ENCODE measurements at places on chromosomes 5 and 9.

GRCh38 chr5:107621089-107621488 is 49.6 kb downstream of the EFNA5 start:
- H3K36me3 ChIP-seq, result no peaks in the 10 kb centered on the region
- no peak overlapping the region for H3K4me3 ChIP-seq
- H3K27me3 ChIP-seq, result no peaks in the 10 kb centered on the region

DNA sequence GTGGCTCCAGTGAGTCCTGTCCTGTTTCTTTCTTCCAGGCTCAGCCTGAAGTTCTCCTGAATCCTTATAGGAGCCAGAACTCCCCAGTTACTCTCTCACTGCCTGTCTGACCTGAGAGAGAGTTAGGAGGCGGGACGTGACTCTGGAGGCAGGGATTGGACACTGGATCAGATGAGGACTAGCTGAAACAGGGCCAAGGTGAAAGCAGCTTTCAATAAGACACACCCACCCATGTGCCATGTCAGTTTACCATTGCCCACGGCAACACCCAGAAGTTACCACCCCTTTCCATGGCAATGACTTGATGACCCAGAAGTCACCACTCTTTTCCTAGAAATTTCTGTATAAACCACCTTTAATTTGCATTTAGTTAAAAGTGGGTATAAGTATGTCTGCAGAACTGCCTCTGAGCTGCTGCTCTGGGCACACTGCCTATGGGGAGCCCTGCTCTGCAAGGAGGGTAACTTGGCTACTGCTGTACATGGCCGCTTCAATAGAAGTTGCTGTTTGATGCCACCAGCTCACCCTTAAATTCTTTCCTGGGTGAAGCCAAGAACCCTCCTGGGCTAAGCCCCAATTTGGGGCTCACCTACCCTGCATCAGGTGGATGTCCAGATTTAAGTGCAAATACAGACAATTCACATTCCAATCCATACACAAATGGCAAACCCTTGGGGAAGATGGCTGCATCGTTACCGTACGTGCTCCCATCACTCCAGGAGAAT is 13.7 kb downstream of the FCN2 start:
- H3K4me1 ChIP-seq, result no peaks in the 10 kb centered on the region
- no peak overlapping the region for H3K27ac ChIP-seq
- H3K4me3 ChIP-seq, result no peak overlapping the region
- DNase-seq, result no peak
- no peaks in the 10 kb centered on the region for H3K36me3 ChIP-seq

DNA sequence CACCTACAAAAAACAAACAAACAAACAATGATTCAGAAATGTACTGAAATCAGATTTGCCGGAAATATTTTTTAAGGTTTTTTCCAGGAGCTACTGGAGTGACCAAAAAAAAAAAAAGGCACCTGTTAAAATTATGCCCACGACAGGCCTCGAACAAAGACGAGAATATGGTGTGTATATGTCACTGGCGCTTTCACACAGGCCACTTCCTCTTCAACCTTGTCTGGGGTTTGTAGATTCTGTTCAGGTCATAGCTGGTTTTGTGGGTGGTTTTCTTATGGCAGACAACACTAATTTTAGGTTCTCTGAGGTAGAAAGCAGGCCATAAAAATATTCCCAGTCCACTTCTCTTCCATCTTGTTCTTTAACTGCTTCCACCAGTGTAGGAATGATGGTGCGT is 7.0 kb downstream of the NDUFB6 start:
- H3K36me3 ChIP-seq, result peaks cover 42% of the 10 kb centered on the region
- H3K4me3 ChIP-seq, result no peak overlapping the region
- H3K27me3 ChIP-seq, result no peaks in the 10 kb centered on the region
- no peak for DNase-seq
- H3K27ac ChIP-seq, result no peak overlapping the region
- H3K4me1 ChIP-seq, result peaks cover 11% of the 10 kb centered on the region

DNA sequence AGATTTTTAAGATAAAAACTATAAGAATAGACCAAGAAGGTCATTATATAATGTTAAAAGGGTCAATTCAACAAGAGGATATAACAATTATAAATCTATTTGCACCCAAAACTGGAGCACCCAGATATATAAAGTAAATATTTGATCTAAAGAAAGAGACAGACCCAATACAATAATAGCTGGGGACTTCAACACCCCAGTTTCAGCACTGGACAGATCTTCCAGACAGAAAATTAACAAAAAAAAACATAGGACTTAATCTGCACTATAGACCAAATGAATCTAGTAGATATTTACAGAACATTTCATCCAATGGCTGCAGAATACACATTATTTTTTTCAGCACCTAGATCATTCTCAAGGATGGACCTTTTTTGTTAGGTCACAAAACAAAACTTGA is 331.9 kb downstream of the SPOCK1 start:
- DNase-seq, result no peak
- H3K4me1 ChIP-seq, result no peaks in the 10 kb centered on the region
- H3K27me3 ChIP-seq, result no peaks in the 10 kb centered on the region
- no peaks in the 10 kb centered on the region for H3K36me3 ChIP-seq
- H3K4me3 ChIP-seq, result no peak overlapping the region

DNA sequence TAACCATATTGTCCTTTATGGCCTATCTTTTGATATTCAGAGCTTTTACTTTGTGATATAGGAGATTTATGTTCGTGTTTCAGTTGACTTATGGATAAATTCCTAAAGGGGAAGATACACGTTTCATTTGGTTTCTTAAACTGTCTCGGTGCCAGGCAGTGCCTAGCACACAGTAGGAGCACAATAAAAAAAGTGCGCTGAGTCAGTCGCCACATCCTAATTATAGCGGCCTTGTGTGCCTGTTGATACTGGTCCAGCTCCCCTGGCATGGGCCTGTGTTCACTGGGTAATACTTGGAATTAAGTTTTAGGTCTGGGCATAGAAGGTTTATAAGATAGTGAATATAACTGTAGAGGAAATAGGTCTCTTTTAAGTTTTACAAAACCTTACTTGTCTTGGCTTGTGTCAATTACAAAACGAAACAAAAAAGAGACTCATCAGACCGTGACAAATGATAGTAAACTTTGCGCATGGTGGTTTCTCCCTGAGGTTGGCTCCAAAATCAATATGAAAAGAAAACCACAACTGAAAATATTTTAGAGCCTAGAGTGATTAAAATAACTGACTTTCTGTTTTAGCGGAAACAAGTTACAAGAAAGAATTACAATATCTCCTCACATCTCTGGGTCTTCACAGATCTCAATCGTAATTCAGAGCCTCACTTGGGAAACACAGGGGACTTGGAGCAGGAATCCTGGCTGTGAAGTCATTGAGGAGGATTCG is 84.8 kb downstream of the MVB12B start:
- peak; percentile 63 for DNase-seq
- H3K36me3 ChIP-seq, result no peaks in the 10 kb centered on the region
- H3K4me1 ChIP-seq, result peaks cover 27% of the 10 kb centered on the region
- peak overlapping the region; percentile 85 for H3K27ac ChIP-seq
- no peak overlapping the region for H3K4me3 ChIP-seq

- H3K4me1 ChIP-seq, result no peaks in the 10 kb centered on the region
- no peak overlapping the region for H3K27ac ChIP-seq
- H3K27me3 ChIP-seq, result no peaks in the 10 kb centered on the region
- DNase-seq, result no peak
- no peak overlapping the region for H3K4me3 ChIP-seq
Observed at GRCh38 chr5:14229734-14230133, 86.6 kb downstream of the TRIO start.

DNA sequence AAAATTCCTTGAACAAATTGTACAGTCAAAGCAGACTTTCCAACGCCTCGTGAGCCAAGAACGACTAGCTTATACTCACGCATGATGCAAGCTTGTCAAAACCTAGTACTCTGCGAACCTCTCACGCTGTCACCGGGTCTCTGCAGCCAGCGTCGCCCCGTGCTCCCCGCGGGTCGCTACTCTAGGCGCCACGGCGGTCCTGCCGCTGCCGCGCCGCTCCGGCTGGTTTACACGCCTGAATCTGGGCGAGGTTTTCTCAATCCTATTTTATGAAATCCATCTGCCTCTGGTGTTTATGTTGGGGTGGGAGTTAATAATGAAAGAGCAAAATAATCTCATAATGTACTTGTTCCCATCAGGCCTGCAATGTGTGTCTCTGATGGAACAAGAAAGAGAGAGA is 90.9 kb downstream of the SV2C start:
- no peak overlapping the region for H3K27ac ChIP-seq
- no peak for DNase-seq

GRCh38 chr5:145683431-145683830 is 151.7 kb downstream of the PRELID2 start:
- H3K27me3 ChIP-seq, result no peaks in the 10 kb centered on the region
- no peaks in the 10 kb centered on the region for H3K36me3 ChIP-seq
- no peak overlapping the region for H3K4me3 ChIP-seq
- H3K4me1 ChIP-seq, result no peaks in the 10 kb centered on the region
- DNase-seq, result no peak

GRCh38 chr5:89080467-89081116 is 197.6 kb upstream of the MEF2C start:
- H3K36me3 ChIP-seq, result no peaks in the 10 kb centered on the region
- no peak overlapping the region for H3K4me3 ChIP-seq

- H3K27me3 ChIP-seq, result no peaks in the 10 kb centered on the region
- H3K36me3 ChIP-seq, result peaks cover 5% of the 10 kb centered on the region
- no peak overlapping the region for H3K4me3 ChIP-seq
- DNase-seq, result no peak
- H3K4me1 ChIP-seq, result peaks cover 24% of the 10 kb centered on the region
Observed at GRCh38 chr9:5441043-5441442, 3.3 kb upstream of the PLGRKT start.

- no peaks in the 10 kb centered on the region for H3K27me3 ChIP-seq
- no peak for DNase-seq
- H3K36me3 ChIP-seq, result no peaks in the 10 kb centered on the region
- peaks cover 29% of the 10 kb centered on the region for H3K4me1 ChIP-seq
- H3K27ac ChIP-seq, result no peak overlapping the region
- no peak overlapping the region for H3K4me3 ChIP-seq
Observed at GRCh38 chr5:108726446-108727235, 21.1 kb upstream of the FER start.

GRCh38 chr9:100011062-100011681 is 87.6 kb downstream of the ERP44 start:
- no peaks in the 10 kb centered on the region for H3K27me3 ChIP-seq
- H3K4me1 ChIP-seq, result no peaks in the 10 kb centered on the region
- peaks cover 40% of the 10 kb centered on the region for H3K36me3 ChIP-seq
- DNase-seq, result peak; percentile 24

DNA sequence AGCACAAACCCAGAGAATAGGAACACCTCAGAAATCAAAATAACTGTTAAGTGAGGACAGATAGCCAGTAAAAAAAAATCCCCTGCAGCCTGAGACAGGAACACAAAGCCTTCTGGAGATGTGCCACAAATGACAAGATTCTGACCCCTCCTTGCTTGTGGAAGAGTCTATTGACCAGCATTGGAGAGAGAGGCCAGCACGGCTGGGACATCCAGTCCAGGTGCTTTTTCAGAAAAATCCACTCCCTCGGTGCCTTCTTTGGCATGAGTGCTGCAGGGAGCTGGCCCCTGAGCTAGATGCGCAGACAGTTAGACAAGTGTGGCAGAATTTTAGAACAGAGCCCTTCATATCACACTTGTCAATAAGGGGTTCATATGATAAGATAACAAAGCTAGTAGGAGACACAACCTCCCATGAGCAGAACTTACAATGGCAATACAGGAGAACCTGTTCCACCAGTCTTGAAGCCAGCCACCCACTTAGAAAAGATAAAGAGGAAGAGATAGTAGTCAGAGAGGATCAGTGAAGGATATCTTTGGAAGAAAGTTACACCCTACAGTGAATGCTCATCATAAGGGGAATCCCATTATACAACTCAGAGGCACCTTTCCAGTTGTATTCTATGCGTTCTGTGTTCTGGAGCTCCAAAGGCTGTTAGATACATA is 298.4 kb downstream of the TLE1 start:
- no peaks in the 10 kb centered on the region for H3K27me3 ChIP-seq
- no peak overlapping the region for H3K4me3 ChIP-seq
- no peaks in the 10 kb centered on the region for H3K36me3 ChIP-seq
- peaks cover 4% of the 10 kb centered on the region for H3K4me1 ChIP-seq
- no peak overlapping the region for H3K27ac ChIP-seq

DNA sequence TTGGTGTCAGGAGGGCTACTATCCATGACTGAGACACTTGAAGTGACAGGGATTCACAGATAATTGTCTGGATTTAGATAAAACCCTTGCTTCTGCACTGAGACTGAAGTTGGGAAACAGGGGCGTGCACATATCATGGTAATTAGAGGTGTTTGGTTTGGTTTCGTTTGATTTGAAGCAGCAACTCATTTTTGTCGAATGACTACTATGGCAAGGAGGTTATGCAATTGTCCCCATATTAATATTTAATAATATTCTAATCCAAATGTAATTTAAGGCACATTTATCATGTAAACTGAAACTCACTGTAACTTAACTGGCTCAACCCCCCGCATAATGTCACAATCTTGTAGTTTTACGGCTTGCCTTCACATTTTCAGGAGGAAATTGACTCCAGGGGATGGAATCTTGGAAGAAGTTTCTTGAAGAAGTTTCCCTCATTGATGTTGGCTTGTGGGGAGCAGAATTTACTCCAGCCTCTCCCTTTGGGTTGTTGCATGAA is 12.5 kb downstream of the ZNF366 start:
- no peaks in the 10 kb centered on the region for H3K4me1 ChIP-seq
- H3K27ac ChIP-seq, result no peak overlapping the region
- DNase-seq, result no peak

DNA sequence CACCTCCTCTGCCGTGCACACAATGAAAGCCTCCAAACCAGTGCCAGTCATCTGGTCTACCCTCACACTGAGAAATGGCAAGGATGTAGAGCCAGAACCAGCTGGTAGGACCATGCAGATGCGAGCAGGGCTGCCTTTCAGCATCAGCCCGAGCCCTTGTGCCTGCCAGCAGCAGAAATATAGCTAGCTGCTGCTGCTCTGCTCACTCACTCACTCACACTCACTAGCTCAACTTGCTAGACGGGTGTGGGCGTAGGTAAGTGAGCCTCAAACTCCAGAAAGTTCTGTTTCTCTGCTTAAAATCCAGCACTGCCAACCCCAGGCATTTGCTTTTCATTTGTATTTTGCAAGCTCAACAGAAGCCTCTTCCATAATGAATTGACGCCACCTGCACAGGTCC is 114.0 kb downstream of the DRD1 start:
- H3K27me3 ChIP-seq, result no peaks in the 10 kb centered on the region
- no peak overlapping the region for H3K4me3 ChIP-seq
- no peaks in the 10 kb centered on the region for H3K36me3 ChIP-seq

DNA sequence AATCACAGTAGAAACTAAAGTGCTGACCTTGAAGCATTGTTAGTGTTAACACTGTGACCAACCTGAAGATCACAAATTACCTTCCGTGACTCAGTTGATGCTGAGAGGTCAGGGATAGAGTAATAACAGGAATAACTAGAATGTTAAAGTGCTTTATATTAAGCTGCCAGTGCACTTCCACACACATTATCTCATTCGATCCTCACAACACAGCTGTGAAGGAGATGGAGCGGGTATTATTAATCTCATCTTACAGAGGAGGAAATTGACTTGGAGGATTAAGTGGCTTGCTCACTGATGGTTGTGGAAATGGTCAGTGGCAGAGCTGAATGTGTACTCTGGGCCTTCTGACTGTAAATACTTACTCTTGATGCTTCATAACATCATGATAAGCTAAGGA is 252.5 kb upstream of the DMRT1 start:
- no peak overlapping the region for H3K27ac ChIP-seq
- no peaks in the 10 kb centered on the region for H3K4me1 ChIP-seq
- H3K27me3 ChIP-seq, result no peaks in the 10 kb centered on the region
- H3K4me3 ChIP-seq, result no peak overlapping the region

- H3K4me1 ChIP-seq, result no peaks in the 10 kb centered on the region
Observed at GRCh38 chr5:122078116-122079110, at the start of gene LOX. TSS of gene LOX (minus strand) at chr5:122078259. CDS start at chr5:122077985, 274 bp downstream.

GRCh38 chr5:59592101-59592500 is 301.4 kb downstream of the PDE4D start:
- no peak overlapping the region for H3K4me3 ChIP-seq
- H3K4me1 ChIP-seq, result no peaks in the 10 kb centered on the region
- H3K27ac ChIP-seq, result no peak overlapping the region
- DNase-seq, result no peak
- H3K27me3 ChIP-seq, result no peaks in the 10 kb centered on the region
